Activated T-helper 1 cell treated with anti-CD3 and anti-CD28 coated beads, Interleukin-2, amount 50 U/mL, for 16 hours (primary cell): ENCODE measurements at places on chromosomes 16 and 17.

- DNase-seq: no peak
These were observed 131.0 kb downstream of the PRKCB start for GRCh38 chr16:23966597-23967394.

DNA sequence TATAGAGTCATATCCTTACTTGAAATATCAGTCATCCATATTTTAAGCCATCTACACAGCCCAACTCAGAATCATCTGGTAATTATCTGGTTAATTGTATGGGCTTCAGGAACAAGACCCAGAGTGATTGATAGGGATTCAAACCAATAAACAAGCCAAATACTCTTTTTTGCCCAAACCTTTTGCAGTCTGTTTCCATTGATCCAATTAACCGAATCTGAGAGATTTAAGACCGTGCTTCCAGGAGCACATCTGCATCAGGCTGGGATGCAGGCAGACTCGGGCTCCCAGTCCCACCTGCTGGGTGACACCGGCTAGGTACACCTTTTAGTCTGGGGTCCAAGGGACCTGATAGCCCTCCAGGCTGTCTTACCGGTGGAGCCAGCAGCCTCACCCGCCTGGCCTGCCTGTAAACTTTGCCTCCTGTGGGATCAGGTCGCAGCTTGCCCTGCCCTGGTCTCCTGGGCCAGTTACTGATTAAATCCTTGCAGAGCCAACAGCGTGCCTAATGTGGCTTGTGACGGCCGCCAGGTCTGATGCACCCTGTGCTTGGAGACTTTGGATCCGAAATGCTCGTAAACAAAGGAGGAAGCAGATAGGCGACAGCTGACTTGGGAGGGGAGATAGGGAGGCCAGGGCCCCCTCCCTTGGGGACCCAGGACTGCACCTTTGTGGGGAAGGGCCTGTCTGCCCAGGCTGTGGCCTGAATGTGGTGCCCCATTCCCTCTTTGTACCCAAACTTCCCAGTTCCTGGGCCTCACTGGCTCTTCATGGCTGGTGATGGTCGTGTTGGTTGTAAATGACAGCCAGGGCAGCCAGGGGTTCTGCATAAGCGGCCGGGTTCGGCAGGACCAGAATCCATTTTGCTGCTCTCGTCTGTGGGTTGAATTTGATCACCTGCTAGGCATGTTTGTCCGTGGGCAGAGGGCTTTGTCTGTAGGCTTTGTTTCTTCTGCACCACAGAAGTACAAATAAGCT is 3.8 kb downstream of the CMIP start:
- no peak for DNase-seq

- no peak for DNase-seq
These were observed 1070.0 kb downstream of the CDH11 start for GRCh38 chr16:64051824-64052223.

DNA sequence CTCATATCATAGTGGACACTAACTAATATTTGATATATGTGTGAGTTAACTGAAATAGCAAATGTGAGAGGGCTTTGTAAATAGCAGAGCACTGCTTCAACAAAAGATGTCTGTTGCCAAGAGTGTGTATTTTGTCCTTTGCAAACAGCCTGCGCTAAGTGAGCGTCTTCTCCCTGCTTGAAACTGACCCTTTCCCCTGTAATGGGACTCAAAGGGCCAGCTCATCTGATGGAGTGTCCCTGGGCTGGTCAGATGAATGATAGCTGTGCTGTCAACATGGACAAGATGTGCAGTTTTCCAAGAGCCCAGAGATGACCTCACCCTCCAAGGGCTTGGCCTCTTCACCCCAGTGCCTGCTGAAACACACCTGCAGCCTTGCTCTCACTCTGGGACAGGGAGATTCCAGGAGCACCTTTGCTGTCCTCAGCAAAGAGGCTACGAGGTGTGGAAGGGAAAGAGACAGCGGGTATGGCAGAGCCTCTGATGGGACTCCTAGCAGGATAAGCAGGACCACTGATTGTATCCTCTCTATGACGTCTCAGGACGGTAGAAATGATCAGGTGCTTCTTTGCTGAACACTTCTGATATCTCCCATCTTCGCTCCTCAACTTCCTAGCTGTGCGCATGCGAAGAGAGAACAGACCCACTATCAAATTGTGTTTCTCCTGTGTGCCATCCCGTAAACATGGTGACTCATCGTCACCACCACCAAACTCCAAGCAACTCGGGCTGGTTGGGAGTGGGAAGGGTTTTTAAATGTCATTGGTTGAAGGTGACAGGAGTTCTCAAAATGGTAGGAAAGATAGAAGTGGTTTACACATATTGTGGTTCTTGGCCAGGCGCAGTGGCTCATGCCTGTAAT is 35.8 kb upstream of the TBX2 start:
- no peak for DNase-seq

DNA sequence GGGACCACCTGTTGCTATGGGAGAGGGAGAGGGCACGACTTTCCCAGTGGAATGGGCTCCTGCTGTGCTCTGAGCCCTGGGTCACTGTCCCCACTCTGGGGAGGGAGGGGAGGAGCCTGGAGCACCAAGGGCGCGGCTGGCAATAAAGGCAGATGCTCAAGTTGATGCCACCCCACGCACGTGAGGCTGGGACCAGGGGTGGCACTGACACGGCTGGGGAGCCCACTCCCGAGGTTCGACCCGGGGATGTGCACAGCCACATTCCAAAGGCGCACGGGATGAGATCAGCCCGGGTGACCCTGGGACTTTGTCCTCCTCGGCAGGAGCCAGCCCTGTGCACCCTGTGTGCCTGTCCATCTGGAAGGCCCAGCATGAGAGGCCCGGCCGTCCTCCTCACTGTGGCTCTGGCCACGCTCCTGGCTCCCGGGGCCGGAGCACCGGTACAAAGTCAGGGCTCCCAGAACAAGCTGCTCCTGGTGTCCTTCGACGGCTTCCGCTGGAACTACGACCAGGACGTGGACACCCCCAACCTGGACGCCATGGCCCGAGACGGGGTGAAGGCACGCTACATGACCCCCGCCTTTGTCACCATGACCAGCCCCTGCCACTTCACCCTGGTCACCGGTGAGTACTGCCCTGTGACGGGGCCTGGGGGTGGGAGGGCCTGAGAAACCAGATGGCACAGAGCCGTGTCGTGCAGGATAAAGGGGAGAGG is at the start of gene ENPP7:
Gene ENPP7, plus strand, starts transcription at position 175 of the 715 bp plus-strand sequence. Its CDS starts 197 bp downstream, at position 372.
- no peak for DNase-seq

DNA sequence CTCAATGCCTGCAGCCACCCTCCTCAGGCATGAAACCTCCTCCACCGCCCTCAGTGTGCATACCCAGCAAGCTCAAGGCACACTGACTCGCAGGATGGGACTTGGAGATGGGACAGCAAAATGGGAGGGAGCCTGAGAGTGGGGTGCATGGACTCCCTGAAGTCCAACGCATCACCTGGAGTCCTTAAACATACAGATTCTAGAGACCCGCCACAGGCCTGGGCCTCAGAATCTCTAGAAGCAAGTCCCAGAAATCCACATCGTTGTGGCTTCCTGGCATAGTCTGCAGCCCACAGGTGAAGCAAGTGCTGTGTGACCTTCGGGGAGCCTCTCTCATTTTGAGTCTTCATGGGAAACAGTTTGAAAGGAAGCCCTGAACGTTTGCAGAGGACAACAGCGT is 3.6 kb upstream of the TBX21 start:
- DNase-seq: no peak

DNA sequence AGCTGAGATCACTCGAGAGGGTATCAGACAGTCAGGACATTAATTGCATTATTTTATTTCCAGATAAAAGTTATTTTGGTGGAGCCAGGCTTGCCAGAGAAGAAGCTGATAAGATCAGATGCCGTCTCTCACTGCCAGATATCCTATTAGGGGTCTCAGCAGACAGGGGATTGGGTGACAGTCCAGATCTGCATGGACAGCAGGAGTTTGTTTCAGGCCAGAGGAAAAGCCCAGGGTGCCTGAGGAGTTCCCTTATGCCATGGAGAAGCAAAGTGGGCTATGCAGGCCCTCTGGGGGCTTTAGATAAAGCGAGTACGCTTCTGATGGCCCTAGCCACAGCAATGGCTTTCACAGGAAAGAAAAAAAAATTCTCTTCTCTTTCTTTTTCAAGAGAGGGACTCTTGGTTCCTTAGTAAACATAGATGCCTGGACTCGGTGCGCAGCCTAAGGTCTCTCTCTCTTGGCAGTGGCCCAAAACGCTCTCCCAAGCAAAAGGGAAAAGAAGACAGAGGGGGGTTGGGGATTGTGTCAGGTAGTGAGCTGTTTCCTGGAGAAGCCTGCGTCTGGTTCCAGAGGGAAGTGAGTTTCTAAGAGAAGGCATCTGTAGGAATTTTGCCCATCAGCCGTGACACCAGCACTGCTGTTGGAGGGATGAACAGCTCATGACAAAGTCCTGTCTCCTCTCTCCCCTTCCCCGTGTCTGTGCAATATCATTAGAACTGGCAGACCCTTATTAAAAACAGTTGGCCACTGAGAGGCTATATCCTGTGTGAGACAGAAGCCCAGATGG is 166.3 kb upstream of the FOXF1 start:
- no peak for DNase-seq

DNA sequence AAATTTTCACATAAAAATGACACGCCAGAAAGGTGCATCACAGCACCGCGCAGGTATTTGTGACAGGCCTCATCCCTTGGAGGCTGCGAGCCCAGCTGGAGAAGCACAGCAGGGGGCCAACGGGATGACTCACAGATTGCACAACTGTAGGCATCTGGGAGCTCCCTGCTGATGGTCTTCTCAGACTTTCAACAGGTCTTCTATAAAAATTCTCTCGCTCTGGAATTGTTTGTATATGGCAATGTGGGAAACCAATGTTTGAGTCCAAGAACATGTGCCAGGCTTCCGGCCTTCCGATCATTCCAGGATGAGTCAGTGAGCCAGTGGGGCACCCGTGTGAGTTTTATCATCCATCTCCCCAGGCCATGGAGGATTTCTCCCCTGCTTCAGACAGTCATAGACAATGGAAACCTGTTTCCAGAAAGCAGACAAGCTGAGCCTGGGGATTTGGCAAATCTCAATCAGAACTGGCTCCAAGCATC is 24.1 kb upstream of the ADORA2B start:
- no peak for DNase-seq

- no peak for DNase-seq
These were observed 12.4 kb downstream of the AMZ2 start for GRCh38 chr17:68260051-68260762.

DNA sequence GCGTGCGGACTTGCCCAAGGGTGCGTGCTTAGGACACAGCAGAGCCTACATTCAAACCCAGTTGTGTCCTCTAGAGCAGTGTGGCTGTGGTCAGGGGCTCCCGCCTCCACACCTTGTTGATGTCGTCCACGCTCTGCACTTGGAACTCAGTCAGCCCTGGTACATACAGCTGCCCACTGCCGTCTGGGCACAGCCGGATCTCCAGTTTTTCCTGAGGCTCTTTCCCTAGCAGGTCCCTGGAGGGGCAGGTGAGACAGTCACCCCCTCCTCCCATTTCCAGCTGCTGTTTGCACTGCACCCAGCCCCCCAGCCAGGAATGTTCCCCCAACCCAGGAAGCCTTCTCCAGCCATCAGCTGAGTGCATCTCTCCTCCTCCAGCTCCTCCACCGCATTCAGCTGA is 25.7 kb downstream of the KATNB1 start:
- no peak for DNase-seq

DNA sequence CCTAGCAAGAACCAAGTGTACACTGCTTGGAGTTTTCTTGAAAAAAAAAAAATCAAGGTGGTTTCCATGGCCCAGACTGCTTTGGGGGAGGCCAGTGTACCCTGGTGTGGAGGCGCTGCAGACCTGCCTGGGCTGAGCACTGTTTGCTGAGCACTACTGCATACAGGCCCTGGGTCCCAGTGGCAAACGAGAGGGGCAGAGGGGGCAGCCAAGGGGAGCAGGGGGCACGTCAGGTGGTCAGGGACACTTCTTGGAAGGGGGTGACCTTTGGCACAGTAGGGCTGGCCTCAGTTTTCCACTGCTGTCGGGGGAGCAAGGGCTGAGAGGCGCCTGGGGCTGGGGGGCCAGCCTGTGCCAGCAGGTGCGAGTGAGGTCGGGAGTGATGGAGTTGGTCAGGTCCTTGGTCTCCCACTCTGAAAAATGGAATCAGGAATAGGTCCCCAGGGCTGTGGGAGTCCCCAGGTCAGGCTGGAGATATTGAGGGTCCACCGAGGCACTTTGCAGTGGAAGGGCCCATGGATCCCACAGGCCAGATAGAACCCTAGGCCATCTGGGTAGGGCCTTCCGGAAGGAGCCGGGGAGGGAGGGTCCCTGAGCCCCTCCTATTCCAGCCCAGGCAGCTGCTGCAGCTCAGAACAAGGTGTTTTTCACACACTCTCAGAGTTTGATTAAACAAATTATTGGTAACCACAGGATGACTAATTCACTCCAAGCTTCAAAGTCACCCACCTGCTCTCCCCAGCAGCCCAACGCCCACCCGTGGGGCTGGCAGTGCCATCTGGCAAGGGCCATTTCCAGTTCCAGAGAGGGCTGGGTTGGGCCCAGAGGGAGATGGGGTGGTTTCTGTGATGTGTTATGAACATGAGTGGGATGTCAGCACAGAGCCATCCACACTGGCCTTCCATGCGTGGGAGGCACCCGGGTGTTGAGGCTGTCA is 3.5 kb downstream of the ZFPM1 start:
- no peak for DNase-seq

- peak; percentile 39 for DNase-seq
These were observed 22.5 kb upstream of the ENPP7 start for GRCh38 chr17:79707931-79708891.

- DNase-seq: no peak
These were observed 4.4 kb upstream of the HOXB13 start for GRCh38 chr17:48732688-48733629.

DNA sequence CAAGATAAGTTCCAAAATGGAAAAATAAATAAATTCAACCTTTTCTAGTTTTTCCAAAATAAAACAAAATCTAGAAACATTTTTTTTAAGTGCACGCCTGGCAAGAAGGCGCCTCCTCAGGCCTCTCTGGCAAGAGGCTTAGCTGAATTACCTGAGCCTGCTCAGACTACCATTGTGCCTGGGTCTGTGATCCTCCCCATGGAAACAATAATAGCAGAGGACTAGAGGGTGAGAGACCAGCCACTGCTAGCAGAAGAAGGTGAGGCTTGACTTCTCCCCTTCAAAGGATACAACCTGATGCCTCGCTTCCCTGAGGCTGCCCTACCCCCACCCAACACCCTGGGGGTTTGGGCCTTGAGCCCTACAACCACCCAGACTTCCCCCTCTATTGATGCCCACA is 14.8 kb downstream of the TERB1 start:
- DNase-seq: no peak

DNA sequence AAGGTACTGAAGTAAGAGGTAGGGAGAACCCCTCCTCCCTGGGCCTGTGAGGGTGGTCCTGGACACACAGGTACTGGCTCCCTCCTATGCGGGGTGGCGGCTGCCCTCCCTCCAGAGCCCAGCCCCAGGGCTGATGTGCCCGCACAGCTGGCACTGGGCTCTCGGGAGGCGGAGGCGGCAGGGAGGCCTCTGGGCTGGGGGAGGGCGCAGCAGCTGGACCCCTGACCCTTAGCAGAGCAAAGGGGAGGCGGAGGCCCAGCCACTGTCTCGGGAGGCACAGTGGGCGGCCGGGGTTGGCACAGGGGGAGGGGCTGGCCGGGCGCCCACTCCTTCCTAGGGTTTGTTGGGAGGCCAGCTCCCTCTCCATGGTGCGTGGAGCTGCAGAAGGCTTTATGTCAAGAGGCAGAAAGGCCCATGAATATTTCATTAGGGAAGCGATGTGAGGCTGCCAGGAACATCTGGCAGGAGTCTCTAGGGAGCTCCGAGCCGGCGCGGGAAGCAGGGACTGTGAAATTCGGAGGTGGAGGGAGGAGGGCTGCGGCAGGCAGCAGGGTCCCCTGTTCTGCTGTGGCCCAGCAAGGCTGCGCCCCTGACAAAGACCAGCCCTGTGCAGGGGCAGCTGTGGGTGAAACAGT is 44.1 kb upstream of the ACSF3 start:
- no peak for DNase-seq
